ENCODE measurements at places on chromosomes 3 and 15.

DNA sequence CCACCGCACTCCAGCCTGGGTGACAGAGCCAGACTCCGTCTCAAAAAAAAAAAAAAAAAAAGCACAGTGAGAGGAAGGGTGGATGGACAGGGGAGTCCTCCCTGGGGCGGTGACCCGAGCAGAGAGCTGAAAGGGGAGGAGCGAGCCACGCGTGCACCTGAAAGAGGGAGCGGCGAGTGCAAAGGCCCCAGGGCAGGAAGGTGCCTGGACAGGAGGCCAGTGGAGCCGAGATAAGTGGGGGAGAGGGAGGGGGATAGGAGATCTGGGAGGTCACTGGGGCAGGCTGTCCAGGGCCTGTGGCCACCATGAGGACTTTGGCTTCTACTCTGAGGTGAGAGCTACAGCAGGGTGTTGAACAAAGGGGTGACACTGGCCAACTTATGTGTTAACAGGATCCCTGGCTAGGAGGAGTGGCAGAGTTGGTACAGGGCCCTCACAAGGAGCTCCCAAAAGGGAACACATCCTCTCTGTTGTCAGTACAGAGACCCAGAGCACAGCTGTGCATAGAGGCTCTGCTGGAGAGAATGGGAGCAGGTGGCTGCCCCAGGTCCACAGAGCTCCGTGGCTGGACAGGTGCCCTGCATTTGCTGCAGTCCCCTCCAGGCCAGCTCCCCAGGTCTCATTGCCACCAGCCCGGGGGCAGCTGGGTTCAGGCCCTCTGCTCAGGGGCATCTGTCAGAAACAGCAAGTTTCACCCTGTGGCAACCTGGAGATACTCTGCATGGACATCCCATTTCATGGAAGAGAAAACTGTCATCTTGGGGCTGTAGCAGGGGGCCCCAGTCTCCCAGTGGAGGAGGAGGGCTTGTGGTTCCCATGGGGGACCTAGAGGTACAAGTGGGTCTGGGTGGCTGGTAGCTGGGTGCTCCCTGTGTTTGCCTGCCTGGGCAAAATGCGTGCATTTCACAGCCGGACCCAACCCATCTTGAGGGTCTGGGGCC is 28.5 kb downstream of the FBLN2 start:
- no peak for DNase-seq

DNA sequence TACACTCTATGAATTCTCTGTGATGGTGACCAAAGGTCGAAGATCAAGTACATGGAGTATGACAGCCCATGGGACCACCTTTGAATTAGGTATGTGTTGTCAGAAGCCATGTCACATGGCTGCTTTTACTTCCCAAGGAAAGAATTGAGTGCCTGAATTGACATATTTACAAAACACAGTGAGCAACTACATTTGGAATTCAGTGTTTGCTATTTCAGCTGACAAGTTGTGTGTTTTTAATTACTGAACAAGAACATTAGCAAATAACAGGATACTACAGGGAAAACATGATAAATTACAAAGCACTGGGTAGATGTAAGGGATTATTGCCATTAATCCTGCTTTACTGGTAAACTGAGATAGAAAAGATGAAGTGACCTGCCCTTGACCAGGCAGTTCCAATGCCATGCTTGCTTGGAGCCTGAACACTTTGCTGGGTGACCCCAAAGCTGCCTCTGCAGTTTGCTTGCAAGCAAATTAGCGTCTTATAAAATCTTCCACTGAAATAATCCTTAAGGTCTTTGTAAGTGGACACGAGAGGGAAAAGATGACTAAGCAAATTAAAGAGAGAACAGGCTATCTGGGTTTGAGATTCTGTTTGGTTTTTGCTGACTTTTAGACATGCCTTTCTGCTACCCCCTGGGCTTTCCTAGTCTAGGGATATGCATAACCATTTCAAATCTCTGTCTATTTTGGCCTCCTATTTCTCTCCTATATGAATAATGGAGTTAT is 98.2 kb downstream of the HCN4 start:
- no peak for DNase-seq

- no peak for DNase-seq
These were observed 1.4 kb upstream of the ACP3 start for GRCh38 chr3:132315851-132316250.

GRCh38 chr3:127865941-127866340 is 43.6 kb upstream of the MGLL start:
- DNase-seq: no peak

DNA sequence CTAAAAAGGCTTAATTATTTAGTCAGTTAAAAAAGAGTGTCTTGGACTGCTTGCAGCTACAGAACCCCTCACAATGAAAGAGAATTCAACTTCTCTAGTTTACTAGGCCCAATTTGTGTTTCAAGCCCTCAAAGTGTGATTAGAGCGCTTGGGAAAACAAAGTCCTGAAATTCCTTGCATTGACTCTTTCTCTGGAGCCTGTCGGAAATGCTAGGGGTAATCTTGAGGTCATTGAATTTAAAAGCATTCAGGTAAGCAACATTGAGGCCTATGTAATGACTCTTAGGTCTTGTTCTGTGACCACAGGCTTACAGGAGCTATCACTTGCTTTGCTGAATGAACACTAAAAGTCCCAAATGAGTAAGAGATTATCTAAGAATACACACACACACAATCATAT is 186.0 kb downstream of the NLGN1 start:
- DNase-seq: no peak

DNA sequence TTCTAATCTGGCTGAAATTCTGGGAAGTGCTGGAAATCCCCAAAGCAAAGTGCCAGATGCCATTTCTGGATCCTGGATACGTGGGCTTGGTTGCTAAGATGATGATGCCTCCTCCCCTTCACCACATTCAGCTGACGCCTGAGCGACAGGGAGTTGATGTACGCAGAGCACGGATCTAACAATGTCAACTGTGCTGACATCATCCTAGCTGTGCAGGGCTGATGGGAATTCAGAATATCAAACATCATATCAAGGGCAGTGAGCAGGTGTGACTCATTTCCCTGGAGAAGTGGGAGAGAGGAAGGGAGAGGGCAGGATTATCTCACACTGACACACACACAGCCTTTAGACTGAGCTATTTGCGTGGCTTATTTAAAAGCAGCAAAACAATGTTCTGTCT is 92.6 kb upstream of the ZBTB20 start:
- DNase-seq: no peak

DNA sequence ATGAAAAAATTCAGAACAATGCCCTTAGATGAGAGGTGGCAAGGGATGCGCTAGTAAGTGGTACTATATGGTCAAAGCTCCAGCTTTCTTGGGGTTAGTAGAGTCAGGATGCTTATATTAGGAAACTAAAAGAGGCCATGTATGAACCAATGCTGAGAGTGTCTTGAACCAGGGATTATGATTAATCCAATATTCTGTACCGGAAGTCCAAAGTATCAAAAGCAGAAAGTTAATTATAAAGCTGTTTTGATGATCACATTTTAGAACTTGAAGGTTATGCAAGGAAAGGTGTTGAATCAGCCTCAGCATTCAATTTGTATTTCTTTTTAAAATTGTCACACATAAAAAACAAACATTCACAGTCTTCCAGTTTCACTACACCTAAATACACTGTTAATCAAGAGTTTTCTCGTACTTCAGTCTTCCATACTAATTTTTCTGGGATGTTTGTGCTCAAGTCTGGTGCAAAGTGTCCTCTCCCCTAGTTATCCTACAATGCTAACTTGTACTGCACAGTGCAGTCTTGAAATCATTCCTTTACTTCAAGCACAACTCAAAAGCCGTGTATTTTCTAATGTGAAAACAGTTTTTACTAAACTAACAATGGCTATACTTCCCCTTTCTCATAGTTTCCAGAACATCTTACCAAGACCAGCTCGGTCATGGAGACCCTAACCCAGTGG is 10.7 kb upstream of the FAH start:
- no peak for DNase-seq

DNA sequence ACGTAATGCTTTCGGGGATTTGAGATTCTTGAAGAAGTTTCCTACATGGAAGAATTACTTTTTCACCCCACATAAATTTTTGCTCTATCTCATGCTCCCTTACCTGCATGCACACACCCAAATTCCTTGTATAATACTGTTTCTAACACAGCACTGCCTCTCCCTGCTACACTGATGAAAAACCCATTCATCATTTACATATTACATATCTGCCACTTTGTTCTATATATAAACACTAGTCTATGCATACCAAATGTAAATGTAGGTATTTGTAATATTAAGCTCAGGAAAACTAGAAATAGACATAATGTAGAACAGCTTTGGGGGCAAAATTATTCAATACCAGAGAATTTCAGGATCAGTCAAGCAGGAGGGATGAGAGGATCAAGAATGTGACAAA is 182.6 kb upstream of the SEMA6D start:
- no peak for DNase-seq

- no peak for DNase-seq
These were observed 2.0 kb downstream of the SLC22A14 start for GRCh38 chr3:38283810-38284755.

DNA sequence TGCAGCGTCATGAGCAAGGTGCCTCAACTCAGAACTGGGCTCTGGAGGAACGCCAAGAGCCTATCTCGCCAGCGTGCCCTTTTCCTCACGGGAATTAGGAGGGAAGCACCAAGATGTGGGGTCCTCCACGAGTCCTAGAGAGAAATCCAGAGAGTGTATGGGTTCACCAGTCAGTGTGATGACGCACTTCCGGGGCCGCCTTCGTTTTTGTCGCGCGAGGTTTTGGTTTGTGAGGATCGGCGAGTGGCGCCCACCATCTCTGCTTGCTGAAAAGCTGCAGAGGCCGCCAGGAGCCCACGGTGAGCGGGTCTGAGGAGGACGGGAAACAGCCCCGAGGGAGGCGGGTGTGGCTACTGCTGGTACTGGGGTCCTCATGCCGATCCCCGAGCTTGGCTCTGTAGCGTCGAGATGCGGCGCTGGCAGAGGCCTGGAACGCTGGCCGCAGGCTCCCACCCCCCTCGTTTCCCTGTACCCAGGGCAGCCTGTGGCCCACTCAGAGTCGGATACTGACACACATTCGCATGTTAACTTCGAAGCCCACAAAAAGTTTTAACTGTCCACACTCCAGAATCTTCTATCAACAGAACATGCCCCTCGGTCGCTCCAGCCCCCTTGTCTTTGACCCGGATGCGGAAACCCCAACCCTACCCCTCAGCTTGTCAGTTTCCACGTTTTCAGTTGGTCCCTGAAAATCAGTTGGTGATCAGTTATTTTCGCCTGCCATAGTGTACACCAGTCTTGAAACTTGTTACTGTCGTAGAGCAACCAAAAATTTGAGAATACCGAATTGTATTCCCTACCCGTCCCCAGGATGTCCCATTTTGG is 30.4 kb downstream of the ZNF662 start:
- DNase-seq: no peak

DNA sequence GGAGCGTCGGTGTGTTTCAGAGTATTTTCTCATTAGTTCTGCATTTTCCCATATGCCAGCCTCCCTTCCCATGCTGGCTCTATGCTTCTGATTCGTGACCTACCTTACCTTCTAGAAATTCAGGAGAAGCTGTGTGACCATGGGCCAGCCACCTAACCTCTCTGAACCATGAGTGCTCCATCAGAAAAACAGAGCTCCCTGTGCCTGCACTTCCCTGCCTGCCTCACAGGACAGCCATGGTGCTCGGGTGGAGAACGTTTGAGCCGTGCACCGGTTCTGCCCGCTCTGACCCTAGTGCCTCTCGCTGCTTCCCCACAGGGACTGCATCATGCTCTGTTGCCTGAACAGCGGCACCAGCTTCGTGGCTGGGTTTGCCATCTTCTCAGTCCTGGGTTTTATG is 74.5 kb upstream of the SLC6A1 start:
- no peak for DNase-seq

DNA sequence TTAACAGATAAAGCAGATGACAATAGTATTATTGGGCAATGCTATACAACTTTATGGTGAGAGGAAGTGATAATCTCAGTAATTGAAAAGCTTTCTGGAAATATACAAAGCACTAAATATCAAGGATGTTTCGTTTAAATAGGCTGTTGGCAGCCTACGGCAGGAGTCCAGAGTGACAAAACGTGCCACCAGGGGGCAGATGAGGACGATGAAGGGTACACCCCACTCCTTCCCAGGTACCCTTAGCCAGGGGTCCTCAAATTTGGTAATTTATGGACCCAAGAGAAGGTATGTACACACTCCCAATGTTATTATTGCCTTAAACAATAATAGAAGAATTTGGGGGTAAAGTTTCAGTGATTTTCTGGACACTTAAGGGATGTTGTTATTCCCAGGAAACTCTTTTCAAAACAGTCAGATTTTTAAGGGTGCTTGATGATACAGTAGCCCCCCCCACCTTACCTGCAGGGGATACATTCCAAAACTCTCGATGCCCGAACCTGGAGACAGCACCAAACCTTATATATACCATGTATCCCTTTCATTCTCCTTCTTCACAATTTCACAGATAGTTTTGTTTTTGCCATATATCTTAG is 1.4 kb upstream of the MAGEL2 start:
- no peak for DNase-seq

- no peak for DNase-seq
These were observed 44.6 kb upstream of the RBMS3 start for GRCh38 chr3:29236146-29236840.

- DNase-seq: no peak
These were observed 19.9 kb downstream of the SMAD6 start for GRCh38 chr15:66721954-66722353.

- DNase-seq: no peak
These were observed 47.1 kb upstream of the BNIP2 start for GRCh38 chr15:59736181-59736580.
